ENCODE measurements at places on chromosomes 12 and 14.

DNA sequence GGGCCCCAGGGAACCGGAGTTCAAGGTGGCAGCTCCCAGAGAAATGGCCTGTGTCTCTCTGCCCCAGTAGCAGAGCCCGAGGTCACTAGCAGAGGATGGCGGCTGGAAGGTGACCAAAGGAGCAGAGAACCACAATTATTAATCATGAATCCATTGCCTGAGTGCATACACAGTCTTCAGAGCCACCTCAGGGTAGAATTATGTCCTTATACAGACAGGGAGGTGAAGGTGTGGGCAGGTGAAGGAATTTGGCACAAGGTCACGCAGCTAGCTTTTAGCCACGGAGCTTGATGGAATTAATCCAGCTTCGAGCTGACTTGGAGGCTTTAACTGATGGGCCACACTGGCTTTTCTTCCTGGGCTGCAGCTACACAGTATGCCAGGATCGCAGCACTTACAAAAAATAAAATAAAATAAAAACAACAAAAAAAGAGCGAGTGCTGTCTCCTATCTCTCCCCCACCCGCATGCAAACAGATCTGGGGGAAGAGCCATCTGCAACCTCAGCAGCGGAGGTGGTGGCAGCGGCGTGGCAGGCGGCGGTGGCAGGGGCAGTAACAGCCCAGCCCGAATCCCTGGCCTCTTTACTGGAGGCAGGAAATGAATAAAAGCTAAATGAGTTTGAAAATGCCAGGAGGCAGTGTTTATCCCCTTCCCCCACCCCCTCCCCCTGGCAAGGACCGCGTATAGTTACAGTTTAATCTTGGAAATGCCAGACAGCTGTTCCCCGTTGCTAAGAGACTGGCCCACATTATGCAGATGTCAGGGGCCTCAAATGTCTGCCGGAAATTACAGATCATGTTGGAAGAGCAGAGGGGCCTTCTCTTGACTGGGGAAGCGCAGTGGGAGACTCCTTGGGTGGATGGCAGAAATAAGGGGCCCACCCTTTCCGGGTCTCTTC, 93.5 kb downstream of the LRRC74A start:
- DNase-seq: no peak

DNA sequence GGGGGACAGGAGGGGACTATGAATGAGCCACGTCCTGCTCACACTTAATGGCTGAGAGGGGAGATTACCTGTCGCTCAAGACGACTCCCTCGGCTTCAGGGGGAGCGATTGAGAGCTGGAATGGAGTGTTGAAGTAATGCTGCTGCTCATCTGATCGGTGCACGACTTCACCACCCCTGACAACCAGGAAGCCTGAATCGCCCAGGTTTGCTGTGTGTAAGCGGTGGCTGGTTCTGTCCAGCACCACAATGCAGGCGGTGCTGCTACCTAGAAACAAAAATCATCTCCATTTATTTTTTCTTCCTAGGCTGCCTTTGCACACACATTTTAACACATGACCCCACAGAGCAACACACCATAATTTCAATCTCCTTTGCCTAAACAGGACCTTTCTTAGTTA, 37.3 kb downstream of the PPTC7 start:
- DNase-seq: no peak

- DNase-seq: peak; percentile 40
Observed at GRCh38 chr12:123532019-123532418, 1.5 kb downstream of the RILPL1 start.

- no peak for DNase-seq
Observed at GRCh38 chr14:47490353-47490752, 185.1 kb downstream of the MDGA2 start.

- DNase-seq: no peak
Observed at GRCh38 chr14:54737132-54737711, 165.4 kb downstream of the GCH1 start.

GRCh38 chr14:89040080-89040459, 215.6 kb downstream of the TTC8 start:
- DNase-seq: no peak

- DNase-seq: no peak
Observed at GRCh38 chr12:42094277-42094676, 50.4 kb downstream of the GXYLT1 start.
